ENCODE measurements at places on chromosomes 2 and 18.

- no peak for DNase-seq
These were observed 523.1 kb downstream of the PLCL1 start for GRCh38 chr2:198327526-198327925.

- no peak for DNase-seq
These were observed 1433.8 kb upstream of the SLC39A10 start for GRCh38 chr2:194223218-194223617.

DNA sequence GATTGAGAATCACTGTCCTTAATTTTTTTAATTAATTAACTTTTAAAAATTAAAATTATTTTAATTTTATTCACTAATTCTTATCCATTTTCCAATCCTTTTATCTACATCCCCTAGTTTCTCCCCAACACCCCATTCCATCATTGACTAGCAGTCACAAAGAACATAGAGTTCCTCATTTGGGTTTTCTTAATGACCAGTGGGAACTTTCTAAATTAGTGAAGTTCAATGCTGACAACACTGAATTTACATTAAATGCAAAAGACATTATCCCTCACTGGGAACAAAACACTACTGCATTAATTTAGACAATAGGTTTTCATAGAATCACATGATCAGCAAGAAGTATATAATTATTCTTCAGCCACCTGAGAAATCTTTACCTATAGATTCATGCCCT, 80.6 kb upstream of the GLS start:
- DNase-seq = no peak

GRCh38 chr2:207151048-207151447, 14.7 kb downstream of the KLF7 start:
- DNase-seq = no peak

GRCh38 chr18:12652861-12653401, 5.0 kb downstream of the SPIRE1 start:
- DNase-seq = peak; percentile 55

DNA sequence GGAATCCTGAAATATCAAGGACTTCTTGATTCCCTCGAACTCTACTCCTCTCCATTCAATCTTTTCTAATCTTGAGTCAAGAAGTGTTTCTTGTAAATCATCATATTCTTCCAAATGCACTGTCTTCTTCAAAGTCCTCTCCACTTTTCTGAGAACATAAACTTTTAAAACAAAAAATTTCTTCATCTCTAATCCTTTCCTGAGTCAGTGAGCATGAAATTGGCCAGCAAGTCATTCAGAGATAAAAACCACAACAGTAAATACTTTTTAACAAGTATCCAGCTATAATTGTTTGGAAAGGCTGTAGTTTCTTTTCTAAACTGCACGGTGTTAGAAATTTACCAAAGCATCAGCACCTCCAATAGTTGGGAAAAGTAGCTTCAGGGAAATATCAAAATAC, 312.6 kb upstream of the GALNT5 start:
- no peak for DNase-seq

GRCh38 chr2:85986121-85986520, 97.3 kb upstream of the ST3GAL5 start:
- DNase-seq = no peak

- DNase-seq = no peak
These were observed 108.6 kb downstream of the STRN start for GRCh38 chr2:36857713-36858112.

GRCh38 chr2:217736776-217737550, 265.8 kb downstream of the TNS1 start:
- no peak for DNase-seq

- no peak for DNase-seq
These were observed 24.4 kb downstream of the ZNF521 start for GRCh38 chr18:25327584-25327983.

DNA sequence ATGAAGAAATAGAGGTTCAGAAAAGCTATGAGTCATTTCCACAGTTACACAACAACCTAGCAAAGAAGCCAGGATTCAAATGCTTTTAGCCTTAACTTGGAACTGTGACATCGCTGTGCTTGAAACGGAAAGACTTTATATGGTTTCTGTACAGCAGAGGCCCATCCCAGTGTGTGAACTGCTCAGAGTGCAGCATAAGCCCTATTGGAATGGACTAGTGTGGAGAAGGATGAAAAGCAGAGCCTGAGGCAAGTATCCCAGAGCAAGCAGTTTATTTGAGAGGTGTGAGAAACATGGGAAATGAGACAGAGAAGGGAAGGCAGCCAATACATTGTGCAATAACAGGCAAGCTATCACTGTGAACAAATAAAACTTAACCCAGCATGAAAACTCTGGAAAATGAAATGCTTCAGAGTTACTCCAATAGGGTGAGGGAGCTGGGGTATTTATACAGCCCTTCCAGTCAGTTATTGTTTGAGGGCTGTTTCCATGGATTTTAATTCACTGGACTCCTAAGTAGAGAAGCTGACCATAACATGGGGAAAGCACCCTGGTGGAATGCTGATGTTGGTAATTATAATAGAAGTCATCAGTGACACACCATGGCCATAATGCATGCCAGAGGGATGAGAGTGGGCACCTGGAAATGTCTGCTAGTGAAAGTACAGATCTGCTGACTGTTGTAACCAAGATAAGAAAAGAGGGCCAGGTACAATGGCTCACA, 254.0 kb upstream of the POU3F3 start:
- DNase-seq = no peak

Measured in dermis microvascular lymphatic vessel endothelial cell (primary cell).